ENCODE measurements at places on chromosomes 7 and 10. TPM values are rescaled to one million over a fixed set of nuclear protein-coding genes. Genes with fewer than 3 reads are reported as not detected.

GRCh38 chr7:157684909-157685429, 348.2 kb downstream of the DNAJB6 start:
- no peak for DNase-seq
- no peaks in the 10 kb centered on the region for H3K4me1 ChIP-seq
- no peak overlapping the region for H3K4me3 ChIP-seq

- no peak overlapping the region for H3K27ac ChIP-seq
- DNase-seq, result no peak
- no peaks in the 10 kb centered on the region for H3K36me3 ChIP-seq
- H3K4me3 ChIP-seq, result no peak overlapping the region
These were observed 192.9 kb upstream of the VSTM2A start for GRCh38 chr7:54349229-54349628.

- H3K27me3 ChIP-seq, result no peaks in the 10 kb centered on the region
- peak overlapping the region; percentile 59 for H3K27ac ChIP-seq
- peaks cover 7% of the 10 kb centered on the region for H3K36me3 ChIP-seq
- no peak for DNase-seq
- H3K4me1 ChIP-seq, result no peaks in the 10 kb centered on the region
- peak overlapping the region; percentile 27 for H3K4me3 ChIP-seq
These were observed 159.8 kb downstream of the PIP4K2A start for GRCh38 chr10:22554461-22555182.

DNA sequence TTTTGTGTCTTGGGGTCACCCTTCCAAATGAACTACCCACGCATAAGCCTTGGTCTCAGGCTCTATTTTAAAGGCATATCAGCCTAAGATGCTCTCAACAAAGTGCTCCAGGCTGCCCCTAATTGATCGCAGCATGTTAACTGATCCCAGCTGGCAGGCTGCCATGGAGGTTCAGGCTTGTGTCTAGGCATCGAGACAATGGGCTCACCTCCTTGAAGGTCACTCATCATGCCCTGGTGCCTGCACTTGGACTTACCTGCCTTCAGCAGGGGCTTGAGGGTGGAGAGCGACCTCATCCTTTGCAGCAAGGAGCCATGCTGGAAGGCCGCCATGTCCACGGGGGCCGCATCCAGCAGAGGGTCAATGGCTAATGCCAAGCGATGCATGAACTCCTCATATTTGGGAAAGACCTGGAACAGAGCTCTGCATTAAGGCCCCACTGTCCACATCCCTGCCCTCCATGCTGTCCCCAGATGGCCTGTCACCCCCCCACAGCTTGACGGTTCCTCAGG, 17.8 kb downstream of the PYROXD2 start:
- H3K4me3 ChIP-seq, result no peak overlapping the region
- H3K4me1 ChIP-seq, result no peaks in the 10 kb centered on the region
- no peak for DNase-seq
- peaks cover 28% of the 10 kb centered on the region for H3K36me3 ChIP-seq
- H3K27ac ChIP-seq, result no peak overlapping the region

DNA sequence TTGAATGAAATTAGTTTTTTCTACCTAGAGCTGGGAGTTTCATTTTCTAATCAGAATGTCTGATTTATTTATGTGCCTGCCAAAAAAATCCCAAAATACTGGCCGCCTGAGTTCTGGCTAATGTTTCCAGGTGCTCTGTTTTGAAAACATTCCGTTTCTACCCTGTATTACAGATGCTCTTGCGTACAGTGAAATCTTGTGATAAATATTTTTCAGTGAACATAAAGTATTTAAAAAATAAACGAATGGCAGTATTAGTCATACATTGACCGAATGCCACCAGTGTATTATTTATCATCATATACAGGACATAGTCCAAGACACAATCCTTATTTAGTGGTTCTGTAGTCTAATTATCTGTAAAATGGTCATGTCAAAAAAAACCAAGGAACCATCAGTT, 102.8 kb downstream of the KAT6B start:
- H3K36me3 ChIP-seq, result no peaks in the 10 kb centered on the region
- peaks cover 5% of the 10 kb centered on the region for H3K4me1 ChIP-seq
- no peak overlapping the region for H3K4me3 ChIP-seq
- H3K27me3 ChIP-seq, result no peaks in the 10 kb centered on the region
- peak; percentile 29 for DNase-seq

- H3K36me3 ChIP-seq, result no peaks in the 10 kb centered on the region
- H3K27ac ChIP-seq, result peak overlapping the region; percentile 75
- H3K4me3 ChIP-seq, result no peak overlapping the region
- no peaks in the 10 kb centered on the region for H3K4me1 ChIP-seq
These were observed 102.4 kb downstream of the EGFR start for GRCh38 chr7:55121249-55121648.

GRCh38 chr7:106655703-106656498, 5.1 kb downstream of the CCDC71L start:
- H3K27me3 ChIP-seq, result no peaks in the 10 kb centered on the region
- no peak for DNase-seq
- peaks cover 2% of the 10 kb centered on the region for H3K4me1 ChIP-seq
- H3K4me3 ChIP-seq, result no peak overlapping the region

- no peak overlapping the region for H3K27ac ChIP-seq
- no peaks in the 10 kb centered on the region for H3K36me3 ChIP-seq
- H3K27me3 ChIP-seq, result no peaks in the 10 kb centered on the region
- DNase-seq, result no peak
- H3K4me3 ChIP-seq, result no peak overlapping the region
These were observed 259.4 kb downstream of the PARD3 start for GRCh38 chr10:34555653-34556052.

- no peaks in the 10 kb centered on the region for H3K27me3 ChIP-seq
- no peak for DNase-seq
- H3K36me3 ChIP-seq, result no peaks in the 10 kb centered on the region
- H3K4me3 ChIP-seq, result no peak overlapping the region
- no peak overlapping the region for H3K27ac ChIP-seq
These were observed 30.1 kb downstream of the APBB1IP start for GRCh38 chr10:26468291-26468690.

GRCh38 chr10:11822026-11822756, 965 bp upstream of the PROSER2 start:
- no peak for DNase-seq
- peaks cover 3% of the 10 kb centered on the region for H3K4me1 ChIP-seq
- no peaks in the 10 kb centered on the region for H3K27me3 ChIP-seq
- H3K27ac ChIP-seq, result no peak overlapping the region

GRCh38 chr7:6172910-6173295, 99.5 kb downstream of the CYTH3 start:
- H3K27me3 ChIP-seq, result no peaks in the 10 kb centered on the region
- H3K36me3 ChIP-seq, result peaks cover 7% of the 10 kb centered on the region
- no peak overlapping the region for H3K27ac ChIP-seq
- H3K4me3 ChIP-seq, result no peak overlapping the region
- H3K4me1 ChIP-seq, result no peaks in the 10 kb centered on the region

DNA sequence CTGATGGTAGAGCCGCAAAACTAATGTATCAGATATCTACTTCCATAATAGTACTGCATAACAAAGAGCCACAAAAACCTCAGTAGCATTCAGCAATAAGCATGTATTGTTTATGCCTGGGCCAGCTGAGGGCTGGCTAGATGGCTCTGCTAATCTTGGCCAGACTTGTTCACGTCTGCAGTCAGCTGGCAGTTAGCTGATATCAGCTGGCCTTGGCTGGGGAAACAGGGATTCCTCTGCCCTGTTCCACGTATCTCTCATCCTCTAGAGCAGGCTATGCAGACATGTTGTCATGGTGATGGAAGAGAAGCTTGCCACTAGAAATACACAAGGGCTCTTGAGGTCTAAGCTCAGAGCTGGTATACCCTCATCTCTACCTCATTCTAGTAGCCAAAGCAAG, 62.9 kb downstream of the GRM8 start:
- no peaks in the 10 kb centered on the region for H3K36me3 ChIP-seq
- H3K27me3 ChIP-seq, result no peaks in the 10 kb centered on the region
- H3K4me1 ChIP-seq, result no peaks in the 10 kb centered on the region

DNA sequence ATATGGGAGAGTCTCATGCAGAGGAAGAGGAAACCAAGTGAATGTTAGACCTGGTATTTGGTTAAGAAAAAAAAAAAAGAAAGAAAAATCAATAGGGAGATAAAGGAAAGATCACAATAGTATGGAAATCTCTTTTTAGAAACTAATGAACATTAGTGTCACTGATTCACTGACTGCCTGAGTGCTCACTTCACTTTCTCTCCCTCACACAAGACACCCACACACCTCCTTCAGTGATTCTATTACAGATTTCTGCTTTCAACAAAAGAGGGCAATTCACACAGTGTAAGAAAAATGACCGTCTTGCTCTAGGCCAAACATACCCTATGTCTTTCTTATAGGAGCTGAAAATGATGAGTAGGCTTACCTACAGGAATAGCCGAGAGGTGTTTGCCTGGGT, 6.0 kb downstream of the GPR158 start:
- H3K27me3 ChIP-seq, result peaks cover 6% of the 10 kb centered on the region
- no peaks in the 10 kb centered on the region for H3K4me1 ChIP-seq
- no peak overlapping the region for H3K4me3 ChIP-seq
- DNase-seq, result no peak
- no peak overlapping the region for H3K27ac ChIP-seq

DNA sequence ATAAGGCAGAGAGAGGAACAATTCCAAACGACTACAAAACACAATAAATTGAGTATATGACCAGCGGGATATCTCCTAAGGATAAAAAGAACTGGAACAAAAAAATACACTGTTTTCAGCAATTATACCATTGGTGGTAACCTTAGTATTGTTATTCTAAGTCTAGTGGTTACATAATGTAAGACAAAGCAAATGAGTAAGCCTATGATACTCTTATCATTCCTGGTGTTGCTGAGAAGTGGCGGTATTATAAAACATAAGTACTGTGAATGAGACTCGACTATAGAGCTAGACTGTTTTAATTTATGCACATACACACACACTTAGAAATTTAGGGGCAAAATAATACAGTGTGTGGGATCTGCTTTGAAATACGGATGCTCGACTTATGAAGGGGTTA, 107.7 kb downstream of the NRBF2 start:
- peaks cover 5% of the 10 kb centered on the region for H3K4me1 ChIP-seq
- H3K36me3 ChIP-seq, result no peaks in the 10 kb centered on the region
- no peak overlapping the region for H3K4me3 ChIP-seq
- H3K27me3 ChIP-seq, result no peaks in the 10 kb centered on the region

DNA sequence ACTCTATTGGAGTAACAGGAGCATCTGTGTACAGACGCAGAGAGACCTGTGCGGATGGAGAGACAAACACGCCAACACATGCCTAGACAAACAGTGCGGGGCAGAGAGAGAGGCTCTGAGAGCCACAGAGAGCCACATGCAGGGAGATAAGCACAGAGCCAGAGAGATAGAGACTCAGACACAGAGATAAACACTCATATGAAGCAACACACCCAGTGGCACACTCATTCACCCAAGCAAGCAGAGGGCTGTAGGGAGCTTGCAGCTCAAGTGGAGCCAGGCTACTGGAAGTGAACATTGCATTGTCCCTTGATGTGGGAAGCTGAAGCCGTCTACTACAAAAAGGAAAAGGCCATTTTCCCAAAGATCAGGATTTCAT, 46.6 kb upstream of the PODXL start:
- H3K4me1 ChIP-seq, result no peaks in the 10 kb centered on the region
- no peak overlapping the region for H3K4me3 ChIP-seq
- H3K36me3 ChIP-seq, result no peaks in the 10 kb centered on the region
- no peak overlapping the region for H3K27ac ChIP-seq
- H3K27me3 ChIP-seq, result no peaks in the 10 kb centered on the region
- DNase-seq, result no peak

- no peaks in the 10 kb centered on the region for H3K36me3 ChIP-seq
- H3K4me1 ChIP-seq, result no peaks in the 10 kb centered on the region
- no peak overlapping the region for H3K27ac ChIP-seq
- no peaks in the 10 kb centered on the region for H3K27me3 ChIP-seq
These were observed 259.1 kb upstream of the MINDY3 start for GRCh38 chr10:16119445-16119844.

- H3K4me1 ChIP-seq, result peaks cover 3% of the 10 kb centered on the region
- no peaks in the 10 kb centered on the region for H3K36me3 ChIP-seq
- no peaks in the 10 kb centered on the region for H3K27me3 ChIP-seq
- peak; percentile 85 for DNase-seq
- H3K27ac ChIP-seq, result peak overlapping the region; percentile 21
- no peak overlapping the region for H3K4me3 ChIP-seq
These were observed 52.0 kb upstream of the ECHDC3 start for GRCh38 chr10:11689945-11690736.

GRCh38 chr7:116206141-116206540, 4.2 kb upstream of the TES start:
- H3K27me3 ChIP-seq, result no peaks in the 10 kb centered on the region
- H3K4me3 ChIP-seq, result no peak overlapping the region
- H3K4me1 ChIP-seq, result no peaks in the 10 kb centered on the region
- no peak overlapping the region for H3K27ac ChIP-seq

- peak; percentile 73 for DNase-seq
- H3K27ac ChIP-seq, result no peak overlapping the region
- H3K27me3 ChIP-seq, result no peaks in the 10 kb centered on the region
- peaks cover 2% of the 10 kb centered on the region for H3K4me1 ChIP-seq
These were observed 179.2 kb upstream of the MBL2 start for GRCh38 chr10:52951824-52952223.

DNA sequence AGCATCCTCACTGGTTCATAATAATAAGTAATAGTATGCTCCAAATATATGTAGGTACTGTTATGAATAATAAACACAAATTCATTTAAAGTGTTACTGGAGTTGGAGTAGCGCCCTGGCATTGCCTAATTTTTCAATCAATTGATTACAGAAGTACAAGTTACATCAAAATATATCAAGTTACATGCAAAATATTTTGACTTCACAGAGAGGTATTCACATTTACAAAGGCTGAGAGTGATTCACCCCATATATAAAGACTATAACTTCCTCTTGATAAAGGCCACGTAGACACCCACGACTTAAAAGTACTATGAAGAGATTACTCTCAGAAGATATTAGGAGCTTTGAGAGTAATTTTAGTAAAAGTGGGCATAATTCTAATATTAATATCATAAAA, 13.6 kb upstream of the COL17A1 start:
- no peak for DNase-seq
- H3K27ac ChIP-seq, result no peak overlapping the region

GRCh38 chr10:84607523-84607922, 279.1 kb downstream of the CCSER2 start:
- no peak overlapping the region for H3K27ac ChIP-seq
- DNase-seq, result no peak
- no peaks in the 10 kb centered on the region for H3K27me3 ChIP-seq

GRCh38 chr10:7819121-7819460, 786 bp downstream of the TAF3 start:
- DNase-seq, result peak; percentile 60
- peaks cover 8% of the 10 kb centered on the region for H3K36me3 ChIP-seq
- H3K4me3 ChIP-seq, result peak overlapping the region; percentile 79
- H3K27me3 ChIP-seq, result no peaks in the 10 kb centered on the region

The GIMAP6 gene
- 8.1 TPM for polyA plus RNA-seq

The FAM131B gene
- polyA plus RNA-seq, result not detected

The GNAT3 gene
- 0.49 TPM for polyA plus RNA-seq

The SRGN gene
- polyA plus RNA-seq, result 155 TPM

The TIMM23B gene
- polyA plus RNA-seq, result 3.4 TPM

The MORN4 gene
- polyA plus RNA-seq, result 4.0 TPM

The ANKRD30A gene
- polyA plus RNA-seq, result not detected

The CCDC136 gene
- polyA plus RNA-seq, result 2.3 TPM

The CALHM2 gene
- 5.4 TPM for polyA plus RNA-seq

The DTX2 gene
- polyA plus RNA-seq, result 41.2 TPM

The KIAA1549 gene
- 2.7 TPM for polyA plus RNA-seq

The VSTM4 gene
- polyA plus RNA-seq, result 7.2 TPM
